Progenitor cell of endocrine pancreas (in vitro differentiated cells): ENCODE measurements at places on chromosomes 6 and 20.
A peak's percentile ranks its signal among the peaks of the same experiment; 100 is the strongest.

- DNase-seq = no peak
- no peaks in the 10 kb centered on the region for H3K27me3 ChIP-seq
- H3K4me1 ChIP-seq = peaks cover 30% of the 10 kb centered on the region
- no peaks in the 10 kb centered on the region for H3K36me3 ChIP-seq
These were observed 808.1 kb downstream of the MAFB start for GRCh38 chr20:39880890-39881289.

DNA sequence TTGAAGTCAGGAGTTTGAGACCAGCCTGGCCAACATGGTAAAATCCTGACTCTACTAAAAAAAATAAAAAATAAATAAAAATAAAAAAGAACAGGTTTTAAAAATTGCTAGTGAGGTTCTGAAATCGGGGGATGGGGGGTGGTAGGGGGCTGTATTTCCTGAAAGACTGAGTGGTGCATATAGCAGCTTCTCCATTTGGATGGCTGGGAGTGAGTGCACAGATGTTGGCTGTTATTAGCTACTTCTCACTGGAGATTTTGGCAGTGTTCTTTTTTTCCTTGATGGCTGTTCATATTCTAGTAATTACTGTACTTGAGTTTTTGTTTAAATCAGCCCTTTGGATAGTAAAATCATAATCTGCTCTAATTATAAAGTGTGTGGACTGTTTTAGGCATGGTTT lies 79.8 kb downstream of the RTN4IP1 start:
- DNase-seq = no peak
- H3K27ac ChIP-seq = no peak overlapping the region
- H3K36me3 ChIP-seq = peaks cover 2% of the 10 kb centered on the region
- H3K27me3 ChIP-seq = no peaks in the 10 kb centered on the region
- H3K4me1 ChIP-seq = peaks cover 12% of the 10 kb centered on the region
- no peak overlapping the region for H3K4me3 ChIP-seq

- peaks cover 40% of the 10 kb centered on the region for H3K4me1 ChIP-seq
- no peaks in the 10 kb centered on the region for H3K27me3 ChIP-seq
- peak overlapping the region; percentile 10 for H3K4me3 ChIP-seq
- H3K27ac ChIP-seq = peak overlapping the region; percentile 80
These were observed 141.5 kb downstream of the VEGFA start for GRCh38 chr6:43911354-43912115.

DNA sequence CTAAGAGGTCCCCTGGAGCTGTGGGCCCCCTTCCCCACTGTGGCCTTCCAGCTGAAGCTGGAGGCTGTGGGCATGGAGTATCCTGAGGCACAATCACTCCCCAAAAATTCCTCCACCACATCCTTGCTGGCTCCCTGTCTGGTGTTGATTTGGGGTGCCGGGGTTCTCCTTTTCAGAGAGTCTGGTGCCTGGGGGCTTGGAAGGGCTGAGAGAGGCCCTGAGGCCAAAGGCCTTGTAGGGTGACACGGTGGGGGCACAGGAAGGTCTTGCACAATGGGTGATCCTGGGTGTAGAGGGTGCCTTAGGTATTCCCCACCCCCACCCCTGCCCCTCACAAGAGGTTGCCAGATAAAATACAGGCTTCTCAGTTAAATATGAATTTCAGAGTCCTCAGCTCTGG lies 33.2 kb upstream of the VEGFA start:
- no peak for DNase-seq
- no peak overlapping the region for H3K4me3 ChIP-seq
- H3K4me1 ChIP-seq = peaks cover 4% of the 10 kb centered on the region
- no peaks in the 10 kb centered on the region for H3K27me3 ChIP-seq
- no peak overlapping the region for H3K27ac ChIP-seq
- no peaks in the 10 kb centered on the region for H3K36me3 ChIP-seq

- no peak for DNase-seq
- no peaks in the 10 kb centered on the region for H3K27me3 ChIP-seq
- H3K27ac ChIP-seq = no peak overlapping the region
- no peak overlapping the region for H3K4me3 ChIP-seq
These were observed 21.5 kb downstream of the COL9A3 start for GRCh38 chr20:62838128-62838891.

- H3K27me3 ChIP-seq = peaks cover 28% of the 10 kb centered on the region
- no peak overlapping the region for H3K27ac ChIP-seq
- H3K4me3 ChIP-seq = no peak overlapping the region
- no peaks in the 10 kb centered on the region for H3K36me3 ChIP-seq
These were observed 7.3 kb upstream of the LBP start for GRCh38 chr20:38338849-38339520.

DNA sequence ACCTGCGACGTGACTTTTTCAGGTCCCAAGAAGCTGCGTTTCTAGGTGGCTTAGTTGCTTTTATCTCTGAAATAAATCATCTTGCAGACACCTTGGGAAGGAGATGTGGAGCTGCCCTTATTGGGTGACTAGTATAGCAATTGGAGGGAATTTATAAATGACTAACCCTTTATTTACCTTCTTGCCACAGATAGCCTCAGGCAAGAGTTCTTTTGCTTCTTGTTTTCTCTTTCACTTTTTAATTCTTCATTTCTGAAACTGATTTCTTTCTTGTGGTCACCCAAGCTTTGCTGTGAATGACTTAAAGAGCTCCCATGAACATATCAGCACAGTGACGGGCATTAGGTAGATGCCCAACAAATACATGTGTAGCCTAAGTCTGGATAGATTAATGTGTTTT lies 3.0 kb downstream of the ADGRF4 start:
- DNase-seq = no peak
- no peaks in the 10 kb centered on the region for H3K27me3 ChIP-seq
- H3K36me3 ChIP-seq = no peaks in the 10 kb centered on the region
- H3K27ac ChIP-seq = peak overlapping the region; percentile 35
- no peak overlapping the region for H3K4me3 ChIP-seq

- H3K36me3 ChIP-seq = peaks cover 2% of the 10 kb centered on the region
- H3K27me3 ChIP-seq = no peaks in the 10 kb centered on the region
- H3K4me1 ChIP-seq = peaks cover 19% of the 10 kb centered on the region
- DNase-seq = no peak
- H3K27ac ChIP-seq = peak overlapping the region; percentile 98
These were observed 505 bp upstream of the WRNIP1 start for GRCh38 chr6:2764610-2765165.

GRCh38 chr6:38831865-38832264 lies 116.8 kb downstream of the DNAH8 start:
- H3K27ac ChIP-seq = no peak overlapping the region
- H3K4me3 ChIP-seq = no peak overlapping the region
- peaks cover 12% of the 10 kb centered on the region for H3K27me3 ChIP-seq
- no peak for DNase-seq

DNA sequence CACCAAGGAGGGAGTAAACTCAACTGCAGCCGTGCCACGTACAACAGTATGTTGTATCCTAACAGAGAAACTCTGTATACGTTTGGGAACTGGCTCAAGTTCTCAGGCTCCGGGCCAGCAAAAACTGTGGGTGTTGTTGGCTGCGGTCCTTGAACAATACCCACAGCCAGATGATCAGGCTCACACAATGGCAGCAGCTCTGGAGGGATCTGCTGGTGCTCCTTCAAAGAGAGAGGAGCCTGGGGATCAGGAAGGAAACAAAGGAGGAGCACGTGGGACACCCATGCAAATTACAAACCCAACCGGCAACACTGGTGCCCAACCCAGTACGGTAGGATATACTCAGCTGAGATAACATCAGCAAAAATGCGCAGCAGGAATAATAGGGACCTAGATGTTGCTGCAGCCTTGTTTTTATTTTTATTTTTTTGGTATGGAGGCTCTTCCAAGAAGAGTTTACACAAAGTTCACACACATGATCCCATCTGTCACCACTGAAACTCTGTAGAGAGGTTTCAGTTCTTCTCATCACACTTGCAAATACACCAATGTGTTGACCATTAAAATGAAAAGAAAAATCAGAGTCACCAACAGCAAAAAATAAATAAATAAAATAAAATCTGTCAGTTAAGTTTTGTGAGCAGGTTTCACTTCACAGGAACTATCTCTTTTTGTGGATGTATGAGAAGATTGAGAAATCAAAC lies 41.2 kb upstream of the PDE10A start:
- no peaks in the 10 kb centered on the region for H3K4me1 ChIP-seq
- DNase-seq = no peak
- H3K36me3 ChIP-seq = no peaks in the 10 kb centered on the region

DNA sequence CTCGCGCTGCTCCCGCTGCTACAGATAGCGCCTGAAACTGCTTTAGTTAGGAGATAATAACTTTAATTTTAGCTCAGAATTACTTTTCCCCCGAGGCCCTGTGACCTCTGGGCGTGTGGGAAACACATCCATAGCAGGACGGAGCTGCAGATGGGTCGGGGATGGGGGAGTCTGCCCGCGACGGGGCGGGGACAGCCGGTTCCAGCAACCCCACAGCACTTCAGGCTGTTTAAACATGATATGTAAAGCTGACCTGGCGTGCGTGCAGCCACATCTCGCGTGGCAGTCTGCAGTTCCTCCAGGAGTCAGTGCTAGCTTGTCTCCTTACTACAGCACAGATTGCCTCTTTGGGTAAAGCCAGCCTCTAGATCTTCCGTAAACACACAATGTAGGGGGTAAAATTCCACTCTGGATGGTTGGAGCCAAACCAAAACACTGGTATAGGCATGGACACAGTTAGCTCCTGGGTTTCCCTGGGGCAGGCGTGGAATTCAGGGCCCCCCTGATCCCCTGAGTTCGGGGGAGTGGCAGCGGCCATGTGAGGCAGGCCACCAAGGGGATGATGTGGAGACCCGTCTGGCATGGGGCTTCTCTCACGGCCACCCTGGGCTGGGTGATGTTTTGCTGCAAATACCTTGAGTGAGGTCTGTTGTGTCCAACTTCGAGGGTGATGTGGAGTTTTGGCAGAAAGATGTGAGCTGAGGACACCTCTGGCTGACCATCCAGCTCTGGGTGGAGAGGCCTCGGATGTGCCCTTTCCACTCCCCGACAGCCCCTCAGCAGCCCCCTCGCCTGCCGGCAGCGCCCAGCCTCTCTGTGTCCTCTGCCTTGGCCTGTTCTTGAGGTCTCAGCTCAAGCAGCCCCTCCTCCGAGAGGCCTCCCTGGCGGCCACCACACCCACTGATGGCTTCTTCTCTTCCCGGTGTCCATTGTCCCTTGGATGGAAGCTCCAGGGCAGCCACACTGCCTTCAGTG lies 214.5 kb downstream of the TAF4 start:
- no peaks in the 10 kb centered on the region for H3K27me3 ChIP-seq
- H3K4me1 ChIP-seq = no peaks in the 10 kb centered on the region
- H3K4me3 ChIP-seq = no peak overlapping the region
- no peak for DNase-seq

- H3K4me3 ChIP-seq = no peak overlapping the region
- no peaks in the 10 kb centered on the region for H3K27me3 ChIP-seq
- H3K4me1 ChIP-seq = peaks cover 35% of the 10 kb centered on the region
- no peak for DNase-seq
These were observed 104.8 kb downstream of the ARID1B start for GRCh38 chr6:156881687-156882629.

DNA sequence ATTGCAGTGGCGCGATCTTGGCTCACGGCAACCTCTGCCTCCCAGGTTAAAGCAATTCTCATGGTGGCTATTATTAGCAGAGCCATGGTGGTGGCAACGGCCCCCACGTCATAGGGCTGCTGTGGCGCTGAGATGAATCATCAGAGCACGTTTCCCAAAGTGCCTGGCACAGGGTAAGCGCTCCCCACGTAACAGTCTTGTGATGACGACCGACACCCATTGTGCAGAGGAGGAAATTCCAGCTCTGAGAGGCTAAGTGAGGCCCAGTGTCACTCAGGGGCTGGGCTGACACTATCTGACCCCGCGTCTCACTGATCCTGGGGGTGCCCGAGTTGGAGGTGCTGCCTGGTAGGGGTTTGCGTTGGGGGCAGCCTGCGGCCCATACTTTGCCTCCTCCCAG lies 16.2 kb downstream of the SUN5 start:
- peaks cover 2% of the 10 kb centered on the region for H3K27me3 ChIP-seq
- no peaks in the 10 kb centered on the region for H3K36me3 ChIP-seq

DNA sequence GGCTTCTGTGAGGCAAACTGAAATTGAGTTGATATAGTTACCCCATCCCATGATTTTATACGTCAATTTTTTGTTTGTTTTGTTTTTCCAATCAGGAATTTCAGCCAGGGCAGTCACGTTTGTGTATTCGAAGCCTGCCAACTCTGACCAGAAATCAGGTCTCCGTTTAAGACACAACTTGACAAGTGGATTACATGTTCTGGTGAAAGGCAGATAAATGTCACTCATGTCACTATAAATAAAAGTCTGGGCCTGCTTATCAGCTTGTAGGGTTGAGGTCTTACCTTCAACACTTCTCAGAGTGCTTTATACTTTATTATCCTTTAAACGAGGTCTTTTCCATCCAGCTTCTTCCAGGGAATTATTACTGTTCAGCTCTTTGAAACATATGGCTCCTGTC lies 8.4 kb upstream of the XRN2 start:
- H3K36me3 ChIP-seq = no peaks in the 10 kb centered on the region
- DNase-seq = no peak
- H3K27me3 ChIP-seq = peaks cover 11% of the 10 kb centered on the region
- no peak overlapping the region for H3K27ac ChIP-seq
- H3K4me1 ChIP-seq = no peaks in the 10 kb centered on the region
- no peak overlapping the region for H3K4me3 ChIP-seq

DNA sequence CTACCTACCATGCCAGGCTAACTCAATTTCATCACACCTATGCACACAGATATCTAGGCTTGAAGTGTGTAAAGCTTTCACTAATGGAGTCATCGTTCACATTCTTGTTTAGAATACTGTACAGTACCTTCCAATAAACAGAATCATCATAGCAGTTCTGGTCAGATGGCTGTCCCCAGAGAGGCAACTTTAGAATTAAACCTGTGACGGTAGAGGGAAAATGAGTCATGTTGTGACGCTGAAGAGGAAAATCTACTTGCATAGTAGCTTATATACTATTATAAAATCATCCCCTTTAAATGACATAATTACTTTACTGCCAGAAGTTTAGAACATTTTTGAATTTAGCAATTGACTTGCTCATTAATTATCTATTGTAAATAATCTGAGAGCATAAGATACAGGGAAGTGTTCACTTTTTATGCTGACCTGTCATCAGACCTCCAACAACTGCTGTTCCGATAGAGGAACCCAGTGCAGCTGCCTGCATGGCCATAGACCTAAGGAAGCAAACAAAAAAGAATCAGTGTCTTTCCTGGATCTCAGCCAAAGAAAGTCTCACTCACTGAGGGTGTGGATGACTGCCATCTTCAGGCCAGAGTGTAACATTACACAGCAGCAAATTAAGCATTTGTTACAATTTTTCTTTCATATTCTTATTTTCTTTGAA lies 29.8 kb downstream of the RHAG start:
- peaks cover 2% of the 10 kb centered on the region for H3K4me1 ChIP-seq
- no peaks in the 10 kb centered on the region for H3K36me3 ChIP-seq
- H3K27ac ChIP-seq = no peak overlapping the region
- no peak overlapping the region for H3K4me3 ChIP-seq

GRCh38 chr6:90729057-90729456 lies 142.2 kb upstream of the MAP3K7 start:
- H3K4me1 ChIP-seq = peaks cover 21% of the 10 kb centered on the region
- no peak for DNase-seq
- no peaks in the 10 kb centered on the region for H3K27me3 ChIP-seq
- H3K36me3 ChIP-seq = no peaks in the 10 kb centered on the region

- no peaks in the 10 kb centered on the region for H3K27me3 ChIP-seq
- DNase-seq = peak; percentile 31
- no peaks in the 10 kb centered on the region for H3K36me3 ChIP-seq
- H3K27ac ChIP-seq = no peak overlapping the region
- H3K4me1 ChIP-seq = no peaks in the 10 kb centered on the region
These were observed 271.4 kb downstream of the EYA4 start for GRCh38 chr6:133512410-133513016.

GRCh38 chr6:45655745-45656476 lies 278.2 kb upstream of the SUPT3H start:
- DNase-seq = no peak
- no peak overlapping the region for H3K4me3 ChIP-seq
- H3K36me3 ChIP-seq = no peaks in the 10 kb centered on the region
- no peak overlapping the region for H3K27ac ChIP-seq
- H3K4me1 ChIP-seq = no peaks in the 10 kb centered on the region
